T-cell (primary cell): ENCODE measurements at places on chromosomes 11 and 22. TPM values are rescaled to one million over a fixed set of nuclear protein-coding genes. Genes with fewer than 3 reads are reported as not detected.

The PTGDR2 gene
- total RNA-seq: 2.2 TPM

The KIRREL3 gene
- total RNA-seq: not detected

The TREH gene
- not detected for total RNA-seq

The UBQLN3 gene
- total RNA-seq: 0.37 TPM

The AQP11 gene
- total RNA-seq: not detected

The POTEH gene
- not detected for total RNA-seq

The VSIG2 gene
- total RNA-seq: 0.93 TPM
